Activated CD4-positive, alpha-beta memory T cell treated with anti-CD3 and anti-CD28 coated beads for 36 hours (primary cell): ENCODE measurements at places on chromosomes 2 and 18. TPM values are rescaled to one million over a fixed set of nuclear protein-coding genes. Genes with fewer than 3 reads are reported as not detected.

DNA sequence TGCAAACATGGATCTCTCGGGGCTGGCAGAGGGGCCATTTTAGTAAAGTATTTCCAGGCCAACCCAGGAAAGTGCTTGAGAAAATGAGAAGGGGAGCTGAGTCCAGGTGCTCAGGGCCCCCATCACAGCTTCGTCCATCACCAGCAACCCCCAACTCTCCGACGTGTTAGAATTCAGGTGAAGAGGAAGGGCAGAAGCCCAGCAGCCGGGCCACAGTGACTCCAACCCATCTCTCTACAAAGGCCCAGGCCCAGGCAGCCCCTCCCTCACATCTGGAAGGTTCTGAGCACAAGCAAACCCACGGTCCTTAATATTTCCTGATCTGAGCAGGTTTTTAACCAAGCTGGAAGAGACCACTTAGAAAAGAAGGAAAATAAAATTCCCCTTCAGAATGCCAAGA, 34.7 kb upstream of the COL6A3 start:
- DNase-seq = no peak
- H3K36me3 ChIP-seq = no peaks in the 10 kb centered on the region
- no peak overlapping the region for H3K27ac ChIP-seq

- H3K4me1 ChIP-seq = no peaks in the 10 kb centered on the region
- H3K27me3 ChIP-seq = no peaks in the 10 kb centered on the region
- no peak overlapping the region for H3K4me3 ChIP-seq
- no peak for DNase-seq
Observed at GRCh38 chr2:125684932-125685331, 971.0 kb upstream of the GYPC start.

DNA sequence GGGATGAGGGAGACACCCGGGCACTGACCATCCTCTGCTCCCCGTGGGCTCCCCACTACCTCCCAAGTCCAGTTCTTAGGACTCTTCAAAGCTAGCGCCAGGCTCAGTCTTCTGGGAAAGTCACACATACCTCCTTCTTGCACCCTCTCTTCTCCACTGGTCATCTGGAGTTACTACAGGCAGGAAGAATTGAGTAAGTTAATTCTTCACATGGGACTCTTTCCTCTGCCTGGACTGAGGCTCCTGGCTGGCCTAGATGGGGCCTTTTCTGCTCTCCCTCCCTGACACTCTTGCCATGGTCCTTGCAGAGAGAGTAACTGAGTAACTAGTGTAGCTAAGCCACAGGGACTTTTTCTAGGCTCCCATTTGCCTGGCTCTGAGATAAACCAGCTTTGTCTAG, 96.5 kb upstream of the CELF4 start:
- H3K27me3 ChIP-seq = no peaks in the 10 kb centered on the region
- no peak overlapping the region for H3K27ac ChIP-seq
- DNase-seq = no peak
- H3K4me3 ChIP-seq = no peak overlapping the region

GRCh38 chr2:27889774-27890145, 427 bp downstream of the RBKS start:
- peak overlapping the region; percentile 100 for H3K27ac ChIP-seq
- peaks cover 58% of the 10 kb centered on the region for H3K4me1 ChIP-seq
- no peak for DNase-seq
- peak overlapping the region; percentile 98 for H3K4me3 ChIP-seq
- H3K36me3 ChIP-seq = peaks cover 24% of the 10 kb centered on the region

DNA sequence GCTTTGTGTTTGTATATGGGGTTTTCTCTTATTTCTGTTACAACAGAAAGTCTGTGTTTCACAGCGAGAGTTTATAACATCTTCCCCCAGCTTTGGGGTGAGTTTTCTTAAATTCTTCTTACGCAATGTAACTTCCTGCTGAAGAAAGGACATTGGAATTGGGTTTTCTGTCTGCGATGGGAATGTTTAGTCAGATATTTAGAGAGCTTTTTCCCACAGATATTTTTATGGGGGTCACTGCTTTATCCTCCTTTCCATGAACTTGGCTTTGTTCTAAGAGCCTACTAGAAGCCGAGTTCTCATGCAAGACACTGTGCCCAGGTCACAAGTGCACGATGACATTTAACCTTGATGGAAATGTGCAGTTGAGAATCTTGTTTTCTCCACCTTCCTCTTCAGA, 22.1 kb downstream of the B3GNT2 start:
- H3K36me3 ChIP-seq = peaks cover 29% of the 10 kb centered on the region
- no peak overlapping the region for H3K27ac ChIP-seq
- no peak for DNase-seq
- H3K4me3 ChIP-seq = no peak overlapping the region

- H3K4me3 ChIP-seq = no peak overlapping the region
- H3K36me3 ChIP-seq = no peaks in the 10 kb centered on the region
- H3K27me3 ChIP-seq = peaks cover 18% of the 10 kb centered on the region
- H3K4me1 ChIP-seq = no peaks in the 10 kb centered on the region
- DNase-seq = no peak
Observed at GRCh38 chr2:130300258-130300969, 42.3 kb upstream of the IMP4 start.

GRCh38 chr2:62178741-62179271, 17.1 kb upstream of the B3GNT2 start:
- no peaks in the 10 kb centered on the region for H3K36me3 ChIP-seq
- H3K4me1 ChIP-seq = no peaks in the 10 kb centered on the region
- H3K4me3 ChIP-seq = no peak overlapping the region
- H3K27me3 ChIP-seq = no peaks in the 10 kb centered on the region
- no peak for DNase-seq

GRCh38 chr18:25469489-25469888, 117.5 kb upstream of the ZNF521 start:
- DNase-seq = no peak
- H3K36me3 ChIP-seq = no peaks in the 10 kb centered on the region
- H3K4me3 ChIP-seq = no peak overlapping the region

DNA sequence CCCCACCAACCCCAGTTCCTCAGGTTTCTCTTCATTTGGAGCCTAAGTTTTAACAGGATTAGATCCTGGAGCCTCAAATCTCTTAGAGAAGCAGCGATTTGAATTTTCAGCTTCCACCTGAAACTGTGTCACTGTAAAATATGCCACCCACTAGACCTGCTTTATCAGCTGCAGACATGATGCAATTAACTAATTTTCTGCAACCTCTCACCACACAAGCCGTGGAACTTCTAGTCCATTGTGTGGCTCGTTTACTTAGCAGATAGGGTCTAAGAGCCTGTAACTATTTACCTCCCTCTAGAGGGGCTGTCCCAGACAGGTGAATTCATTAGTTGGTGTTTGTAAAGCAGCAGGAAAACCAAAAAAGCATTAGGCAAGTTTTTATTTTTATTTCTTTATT, 31.6 kb upstream of the FZD5 start:
- no peaks in the 10 kb centered on the region for H3K4me1 ChIP-seq
- H3K36me3 ChIP-seq = no peaks in the 10 kb centered on the region
- no peak overlapping the region for H3K4me3 ChIP-seq
- no peak overlapping the region for H3K27ac ChIP-seq

- H3K27me3 ChIP-seq = no peaks in the 10 kb centered on the region
- H3K27ac ChIP-seq = no peak overlapping the region
- peaks cover 2% of the 10 kb centered on the region for H3K36me3 ChIP-seq
- no peak overlapping the region for H3K4me3 ChIP-seq
- peaks cover 10% of the 10 kb centered on the region for H3K4me1 ChIP-seq
- no peak for DNase-seq
Observed at GRCh38 chr18:13527730-13528129, 198.6 kb downstream of the FAM210A start.

- no peak for DNase-seq
- no peaks in the 10 kb centered on the region for H3K27me3 ChIP-seq
- H3K4me3 ChIP-seq = no peak overlapping the region
- H3K27ac ChIP-seq = no peak overlapping the region
Observed at GRCh38 chr2:207499114-207499513, 30.6 kb upstream of the CREB1 start.

DNA sequence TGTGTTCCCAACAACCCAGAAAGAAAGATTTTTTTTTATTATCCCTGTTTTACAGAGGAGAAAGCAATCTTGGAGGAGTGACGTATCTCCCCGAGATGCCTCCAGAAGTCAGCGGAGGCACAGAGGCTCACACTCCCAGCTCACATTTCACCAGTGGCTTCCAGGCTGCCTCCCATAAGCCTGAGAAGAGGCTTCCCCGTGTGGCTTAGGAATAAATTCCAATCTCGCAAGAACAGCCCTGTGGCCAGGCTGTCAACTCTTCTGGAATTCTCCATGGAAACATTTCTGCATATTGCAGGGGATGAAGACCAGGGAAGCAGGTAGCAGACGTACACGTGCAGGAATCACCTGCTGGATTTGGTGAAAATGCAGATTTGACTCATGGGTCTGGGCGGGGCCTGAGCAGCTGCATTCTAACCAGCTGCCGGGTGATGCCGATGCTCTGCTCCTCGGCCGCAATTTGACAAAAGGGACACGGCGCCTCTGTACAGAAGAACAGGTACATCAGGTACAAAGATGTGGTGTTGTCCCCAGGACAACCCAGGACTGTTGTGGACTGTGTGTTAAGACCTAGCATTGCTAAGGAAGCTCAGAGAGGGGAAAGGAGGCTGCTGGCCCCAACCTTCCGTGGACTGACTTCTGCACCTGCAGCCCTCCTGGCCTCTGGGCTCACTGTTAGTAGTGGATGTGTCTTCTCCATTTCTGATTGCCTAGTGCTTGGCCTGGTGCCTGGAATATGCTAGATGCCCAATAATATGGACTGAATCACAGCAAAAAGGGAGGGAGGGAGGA, 114.2 kb upstream of the ID2 start:
- DNase-seq = no peak
- no peak overlapping the region for H3K4me3 ChIP-seq
- H3K27me3 ChIP-seq = no peaks in the 10 kb centered on the region
- H3K4me1 ChIP-seq = no peaks in the 10 kb centered on the region
- no peaks in the 10 kb centered on the region for H3K36me3 ChIP-seq

DNA sequence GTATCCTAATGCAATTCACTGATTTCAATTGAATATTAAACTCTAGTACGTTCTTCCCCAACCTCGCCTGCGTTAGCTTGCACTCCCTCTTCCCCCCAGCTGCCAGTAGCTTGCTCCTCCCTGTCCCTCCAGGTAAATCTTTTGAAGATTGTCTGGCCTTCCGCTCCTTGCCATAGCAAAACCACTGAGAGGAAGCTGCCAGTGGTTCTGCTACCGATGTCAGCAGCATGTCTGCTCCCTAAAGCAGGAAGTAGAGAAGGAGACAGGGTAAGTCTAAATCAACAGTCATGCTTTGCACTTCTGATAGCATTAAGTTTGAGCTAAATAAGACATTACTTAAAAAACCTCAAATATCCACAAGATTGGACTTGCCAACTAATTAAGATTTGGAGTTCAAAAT, 89.1 kb downstream of the SCN2A start:
- H3K36me3 ChIP-seq = no peaks in the 10 kb centered on the region
- H3K4me3 ChIP-seq = no peak overlapping the region
- DNase-seq = peak; percentile 10
- no peaks in the 10 kb centered on the region for H3K27me3 ChIP-seq
- H3K27ac ChIP-seq = no peak overlapping the region
- H3K4me1 ChIP-seq = peaks cover 5% of the 10 kb centered on the region

The SRD5A2 gene
- total RNA-seq = not detected

The ICOS gene
- 187 TPM for total RNA-seq

The KCNE4 gene
- not detected for total RNA-seq

The TEX44 gene
- not detected for total RNA-seq

The FZD7 gene
- 0.58 TPM for total RNA-seq

The SGPP2 gene
- 20.3 TPM for total RNA-seq

The ATG4B gene
- total RNA-seq = 85.9 TPM

The AGXT gene
- not detected for total RNA-seq

The PRADC1 gene
- 12.9 TPM for total RNA-seq
